Muscle of leg (tissue), 16 donors: ENCODE measurements at places on chromosomes 3 and 15. TPM values are rescaled to one million over a fixed set of nuclear protein-coding genes. Genes with fewer than 3 reads are reported as not detected.
A peak's percentile ranks its signal among the peaks of the same experiment; 100 is the strongest.

- no peak for DNase-seq
Measured at GRCh38 chr3:79154865-79155264, 612.9 kb downstream of the ROBO1 start.

The PRRT3 gene
- total RNA-seq: 0.75 TPM

DNA sequence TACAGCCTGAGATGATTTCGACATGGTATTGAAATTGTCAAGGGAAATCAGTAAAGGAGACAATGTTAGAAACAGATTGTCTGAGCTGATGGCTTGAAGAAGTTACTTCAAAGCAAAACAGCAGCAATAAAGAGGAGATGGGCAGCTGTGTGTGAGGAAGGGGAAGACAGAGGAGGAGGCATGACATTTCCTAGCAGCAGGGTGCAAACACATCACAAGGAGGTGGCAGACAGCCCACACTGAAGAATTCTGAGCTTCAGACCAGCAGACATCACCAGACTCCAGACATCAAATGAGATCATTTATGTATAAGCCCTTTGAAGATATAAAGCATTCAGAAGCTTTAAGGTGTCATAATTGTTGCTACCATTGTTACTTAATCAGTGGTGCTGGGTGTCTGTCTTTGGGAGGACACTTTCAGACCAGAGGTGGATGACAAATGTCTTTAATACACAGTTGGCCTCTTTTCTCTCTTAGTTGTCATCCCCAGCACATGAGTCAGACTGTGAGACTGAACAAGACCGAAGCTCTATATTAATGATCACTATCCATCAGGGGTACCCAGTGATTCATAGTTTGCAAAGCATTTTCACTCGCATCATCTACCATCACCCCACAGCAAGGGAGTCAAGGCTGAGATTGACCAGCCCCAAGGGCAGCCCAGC is 203.9 kb downstream of the MINAR1 start:
- no peak for DNase-seq

GRCh38 chr3:121786485-121786884 is 36.9 kb upstream of the GOLGB1 start:
- no peak for DNase-seq

DNA sequence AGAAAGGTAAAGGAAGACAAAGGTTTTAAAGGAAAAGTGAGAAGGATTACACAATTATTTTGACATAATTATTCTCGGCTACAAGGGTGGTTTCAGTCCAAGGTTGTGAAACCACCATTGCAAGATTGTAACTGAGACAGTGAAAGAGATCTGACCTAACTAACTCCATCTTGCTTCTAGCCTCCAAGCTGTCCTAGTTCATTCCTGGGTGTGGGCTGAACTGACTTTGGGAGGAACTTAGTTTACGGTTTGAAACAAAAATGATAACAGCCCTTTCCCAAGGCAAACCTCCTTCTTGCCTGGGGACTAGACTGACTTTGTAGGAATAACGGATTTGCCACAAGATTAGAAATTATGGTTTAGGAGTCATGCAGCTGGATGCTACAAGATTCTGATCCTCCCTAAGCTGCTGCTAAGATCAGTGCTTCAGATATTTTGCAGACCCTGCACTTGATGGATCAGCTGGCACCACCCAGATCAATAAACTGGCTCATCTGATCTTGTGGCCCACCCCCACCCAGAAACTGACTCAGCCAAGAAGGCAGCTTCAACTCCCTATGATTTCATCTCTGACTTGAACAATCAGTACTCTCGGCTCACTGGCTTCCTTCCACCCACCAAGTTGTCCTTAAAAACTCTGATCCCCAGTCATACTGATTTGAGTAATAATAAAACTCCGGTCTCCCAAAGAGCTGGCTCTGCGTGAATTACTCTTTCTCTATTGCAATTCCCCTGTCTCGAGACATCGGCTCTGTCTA is 57.7 kb upstream of the AADACL2 start:
- no peak for DNase-seq

DNA sequence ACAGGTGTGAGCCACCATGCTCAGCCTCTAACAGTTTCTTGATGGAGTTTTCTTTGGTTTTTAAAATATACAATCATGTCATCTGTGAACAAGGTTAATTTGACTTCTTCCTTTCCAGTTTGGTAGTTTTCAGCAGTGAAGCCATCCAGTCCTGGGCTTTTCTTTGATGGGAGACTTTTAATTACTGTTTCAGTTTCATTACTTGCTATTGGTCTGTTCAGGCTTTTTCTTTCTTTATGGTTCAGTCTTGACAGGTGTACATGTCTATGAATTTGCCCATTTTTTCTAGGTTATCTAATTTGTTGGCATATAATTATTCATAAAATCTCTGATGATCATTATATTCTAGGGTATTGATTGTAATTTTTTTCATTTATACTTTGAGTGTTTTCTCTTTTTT is 36.8 kb downstream of the PFN2 start:
- no peak for DNase-seq

The RARRES1 gene
- 4.1 TPM for total RNA-seq

DNA sequence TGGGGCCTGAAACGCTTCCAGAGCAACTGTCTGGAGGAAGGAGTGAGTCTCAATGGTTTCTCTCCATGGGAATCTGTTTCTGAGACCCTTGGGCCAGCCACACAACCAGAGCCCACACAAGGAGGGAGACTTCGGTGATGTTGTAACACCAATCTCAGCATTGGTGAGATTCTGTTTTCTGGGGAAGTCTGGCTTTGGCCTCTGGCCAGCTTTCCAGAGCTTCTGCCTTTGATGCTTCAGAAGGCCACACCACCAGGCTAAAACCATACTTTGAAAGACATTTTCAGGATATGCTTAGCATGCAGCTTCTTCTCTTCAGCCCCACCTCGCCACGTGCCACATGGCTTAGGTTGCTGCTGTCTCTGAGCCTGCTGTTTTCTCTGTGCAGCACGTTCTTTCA is 3.6 kb upstream of the EEFSEC start:
- DNase-seq: peak; percentile 19

DNA sequence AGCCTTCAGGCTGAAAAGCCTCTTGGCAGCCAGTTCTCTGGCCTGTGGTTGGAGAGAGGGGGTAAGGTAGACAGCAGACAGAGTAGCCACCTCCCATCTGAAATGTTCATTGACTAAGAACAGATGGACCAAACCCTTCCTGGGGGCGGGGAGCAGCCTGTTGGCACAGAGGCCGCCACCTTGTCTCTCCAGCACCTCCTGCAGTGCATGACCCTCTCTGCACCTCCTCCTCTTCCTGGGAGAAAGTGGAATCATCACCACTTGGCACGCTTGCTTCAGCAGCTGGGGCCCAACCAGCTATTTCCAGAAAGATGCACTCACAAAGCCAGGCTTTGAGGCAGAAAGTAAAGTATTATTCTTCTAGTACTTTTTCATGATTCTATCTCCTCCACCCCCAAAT is 313.4 kb upstream of the CHRM5 start:
- peak; percentile 34 for DNase-seq

DNA sequence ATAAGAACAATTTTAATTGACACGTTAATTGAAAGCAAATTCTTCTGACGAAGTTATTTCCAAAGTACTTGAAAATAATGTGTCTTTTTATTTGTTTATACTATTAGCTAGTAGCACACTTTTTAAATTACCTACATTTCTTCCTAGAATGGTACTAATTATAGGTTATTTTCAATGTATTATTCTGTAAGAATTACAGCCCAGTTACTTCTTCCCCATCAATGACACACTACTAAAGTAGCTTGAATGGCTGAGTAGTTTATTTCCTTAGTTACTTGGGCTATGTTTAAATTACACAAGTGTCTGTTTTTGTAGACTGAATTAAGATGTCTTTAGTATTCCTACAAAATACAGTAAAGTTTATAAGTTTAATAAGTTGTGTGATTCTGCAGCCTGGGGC is 217.6 kb upstream of the IL12A start:
- no peak for DNase-seq

DNA sequence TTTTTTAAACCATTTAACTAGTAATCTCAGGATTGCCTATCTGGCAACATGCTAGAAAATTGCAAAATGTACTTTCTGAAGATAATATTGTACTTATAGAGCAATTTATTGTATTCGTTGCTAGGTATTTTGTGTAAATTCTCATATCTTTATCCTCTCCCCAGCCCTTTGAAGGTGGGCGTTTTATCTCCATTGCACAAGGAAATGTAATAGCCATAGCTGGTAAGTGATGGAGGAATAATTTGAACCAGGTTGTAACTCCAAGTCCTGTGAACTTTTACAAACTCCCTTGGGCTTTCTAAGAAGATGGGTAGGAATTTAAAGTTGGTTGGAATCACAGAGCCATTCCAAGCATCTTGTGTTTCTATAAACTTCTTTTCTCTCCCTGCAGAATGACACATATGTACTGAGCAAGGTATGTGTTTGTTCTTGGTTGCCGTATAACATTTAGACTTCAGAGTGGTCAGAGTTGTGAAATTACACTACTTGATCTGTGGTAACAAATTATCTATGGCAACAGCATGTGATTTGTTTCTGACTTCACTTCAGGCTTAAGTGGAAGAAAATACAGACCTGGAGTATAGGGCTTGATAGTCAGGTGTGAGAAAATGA is 170.9 kb downstream of the AKAP13 start:
- no peak for DNase-seq

DNA sequence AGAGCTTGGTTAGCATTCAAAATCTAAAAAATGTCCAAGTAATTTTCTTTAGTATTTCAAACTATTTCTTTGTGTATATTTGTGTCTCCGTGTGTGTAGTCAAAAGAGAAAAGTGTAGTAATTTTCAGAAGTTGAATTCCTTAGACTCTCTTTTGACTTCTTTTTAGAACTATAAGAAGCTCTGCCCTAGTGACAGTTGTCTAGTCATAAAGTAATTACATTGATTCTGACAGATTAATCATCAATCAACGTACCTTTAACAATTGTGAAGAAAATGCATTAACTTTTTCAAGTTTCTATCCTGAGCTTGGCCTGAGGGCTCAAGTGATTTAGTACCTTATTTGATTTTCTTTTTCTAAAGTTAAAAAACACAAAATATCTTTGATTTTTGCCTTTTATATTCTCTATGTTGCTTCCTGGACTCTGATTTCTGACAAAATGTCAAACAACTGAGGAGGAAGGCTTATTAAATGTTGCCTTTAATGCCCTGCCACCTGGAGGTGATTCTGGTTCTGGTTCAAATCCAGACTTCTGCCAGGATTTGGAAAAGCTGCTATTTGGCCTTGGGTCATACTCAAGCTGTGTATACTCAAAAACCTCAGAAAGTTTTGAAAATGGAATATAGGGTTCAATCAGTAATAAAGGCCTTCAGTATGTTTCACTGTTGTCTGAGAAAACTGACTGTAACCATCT is 653.6 kb downstream of the NSUN3 start:
- DNase-seq: no peak

DNA sequence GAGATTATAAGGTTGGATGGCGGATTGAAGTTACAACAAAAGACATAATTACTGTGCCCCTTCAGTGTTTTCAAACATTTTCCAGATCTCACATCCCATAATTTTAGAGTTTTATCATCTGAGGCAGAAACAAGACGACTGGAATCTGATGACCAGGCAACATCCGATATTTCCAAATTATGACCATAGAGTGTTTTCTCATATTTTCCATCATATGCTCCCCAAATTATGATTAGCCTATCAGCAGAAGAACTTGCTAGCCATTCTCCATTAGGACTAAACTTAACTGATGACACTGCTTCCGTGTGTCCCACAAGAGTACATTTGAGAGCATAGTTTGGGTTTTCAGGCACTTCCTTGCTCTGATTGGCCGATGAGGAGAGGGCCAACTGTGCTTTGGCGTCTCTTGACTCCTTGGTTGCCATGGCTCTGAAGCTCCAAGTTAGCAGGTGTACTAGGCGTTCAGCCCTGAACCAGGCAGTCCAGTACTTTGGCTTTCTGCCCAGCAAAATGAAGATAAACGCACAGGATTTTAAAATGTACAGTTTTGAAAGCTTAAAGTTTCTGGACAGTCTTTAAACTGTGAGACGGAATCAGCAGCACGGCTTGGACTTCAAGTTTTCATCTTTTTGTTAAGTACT is 638 bp downstream of the WDR5B start:
- peak; percentile 76 for DNase-seq
